ENCODE measurements at places on chromosomes 4 and X.

- DNase-seq, result no peak
Measured at GRCh38 chr4:24180586-24180985, 290.7 kb upstream of the PPARGC1A start.

GRCh38 chr4:115119804-115120352 is 6.5 kb upstream of the NDST4 start:
- DNase-seq, result no peak

DNA sequence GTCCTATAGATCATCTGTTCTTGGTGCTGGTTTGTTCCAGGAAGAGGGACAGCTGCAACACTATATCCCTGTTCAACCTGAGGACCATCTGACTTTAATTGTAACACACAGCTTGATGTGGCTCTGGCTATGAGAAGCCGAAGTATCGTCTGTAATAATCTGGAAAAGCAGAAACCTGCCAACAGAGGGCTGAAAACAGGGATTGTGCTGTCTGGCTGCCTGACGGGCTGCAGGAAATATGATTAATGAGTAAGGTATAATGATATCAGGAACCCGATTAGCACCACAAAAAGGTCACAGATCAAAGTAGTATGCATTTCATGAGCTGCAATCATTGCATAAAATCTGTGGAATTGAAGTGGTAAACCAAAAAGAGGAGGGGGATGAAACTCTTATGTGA is 170.4 kb upstream of the MAB21L2 start:
- no peak for DNase-seq

- DNase-seq, result no peak
Measured at GRCh38 chr4:118114720-118115119, 80.4 kb downstream of the NDST3 start.

- peak; percentile 62 for DNase-seq
Measured at GRCh38 chr4:76504613-76505465, 69.8 kb downstream of the SHROOM3 start.

- DNase-seq, result peak; percentile 2
Measured at GRCh38 chrX:54076903-54077302, 32.6 kb upstream of the PHF8 start.
